ENCODE measurements at places on chromosomes 2 and 18.

DNA sequence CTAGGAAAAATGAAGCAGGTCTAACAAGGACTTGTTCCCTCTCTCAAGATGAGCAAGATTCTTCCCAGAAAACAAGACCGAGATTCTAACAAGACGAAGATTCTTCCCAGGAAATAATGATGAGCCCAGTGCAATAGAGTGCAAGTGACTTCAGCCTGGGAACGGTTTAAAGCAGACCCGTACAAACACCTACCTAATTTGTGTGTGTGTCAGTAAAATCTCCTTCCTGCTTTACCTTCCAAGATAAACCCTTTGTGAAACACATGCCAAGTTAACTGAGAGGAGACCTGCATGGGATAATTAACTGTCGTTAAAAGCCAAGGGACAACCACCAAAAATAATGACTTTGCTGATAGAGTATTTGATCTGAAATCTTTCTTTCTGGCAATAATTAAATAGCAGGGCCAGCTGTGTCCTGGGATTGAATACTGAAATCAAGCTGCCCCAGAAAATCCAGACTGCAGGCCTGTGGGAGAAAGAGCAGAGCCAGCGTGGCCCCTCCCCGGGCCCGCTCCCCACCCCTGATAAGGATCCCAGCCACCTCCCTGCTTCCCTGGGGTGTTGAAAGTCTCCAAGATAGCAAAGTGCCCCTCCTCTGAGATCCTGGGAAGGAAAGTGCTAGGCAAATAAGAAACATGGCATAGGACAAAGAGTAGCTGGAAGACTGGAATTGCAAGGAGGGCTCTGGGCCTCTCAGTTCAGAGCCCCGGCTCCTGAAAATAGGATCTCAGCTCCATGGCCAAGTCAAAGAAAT, 145.5 kb downstream of the CYP26B1 start:
- DNase-seq = no peak

DNA sequence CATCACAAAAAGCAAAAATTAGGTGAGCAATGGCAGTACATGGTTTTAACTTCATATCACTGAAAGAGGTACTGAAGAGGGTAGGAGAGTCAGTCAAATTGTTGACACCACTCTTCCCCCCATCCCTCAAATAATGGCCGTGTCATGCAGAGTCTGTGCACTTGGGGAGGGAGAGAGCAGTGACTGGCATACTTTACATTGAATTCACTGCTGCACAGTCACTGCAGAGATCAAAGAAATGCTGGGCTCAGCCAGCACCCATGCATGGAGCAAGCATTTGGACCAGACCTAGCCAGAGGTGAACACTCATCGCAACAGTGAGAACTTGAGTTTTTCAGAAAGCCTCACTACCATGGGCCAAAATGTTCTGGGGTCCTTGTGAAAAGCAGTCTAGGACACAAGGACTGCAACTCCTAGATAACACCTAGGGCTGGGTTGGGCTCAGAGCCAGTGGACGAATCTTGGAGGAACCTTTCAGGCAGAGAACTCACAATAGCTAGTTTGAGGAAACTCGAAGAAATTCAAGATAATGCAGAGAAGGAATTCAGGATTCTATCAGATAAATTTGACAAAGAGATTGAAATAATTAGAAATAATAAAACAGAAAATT, 112.9 kb downstream of the NR4A2 start:
- no peak for DNase-seq

DNA sequence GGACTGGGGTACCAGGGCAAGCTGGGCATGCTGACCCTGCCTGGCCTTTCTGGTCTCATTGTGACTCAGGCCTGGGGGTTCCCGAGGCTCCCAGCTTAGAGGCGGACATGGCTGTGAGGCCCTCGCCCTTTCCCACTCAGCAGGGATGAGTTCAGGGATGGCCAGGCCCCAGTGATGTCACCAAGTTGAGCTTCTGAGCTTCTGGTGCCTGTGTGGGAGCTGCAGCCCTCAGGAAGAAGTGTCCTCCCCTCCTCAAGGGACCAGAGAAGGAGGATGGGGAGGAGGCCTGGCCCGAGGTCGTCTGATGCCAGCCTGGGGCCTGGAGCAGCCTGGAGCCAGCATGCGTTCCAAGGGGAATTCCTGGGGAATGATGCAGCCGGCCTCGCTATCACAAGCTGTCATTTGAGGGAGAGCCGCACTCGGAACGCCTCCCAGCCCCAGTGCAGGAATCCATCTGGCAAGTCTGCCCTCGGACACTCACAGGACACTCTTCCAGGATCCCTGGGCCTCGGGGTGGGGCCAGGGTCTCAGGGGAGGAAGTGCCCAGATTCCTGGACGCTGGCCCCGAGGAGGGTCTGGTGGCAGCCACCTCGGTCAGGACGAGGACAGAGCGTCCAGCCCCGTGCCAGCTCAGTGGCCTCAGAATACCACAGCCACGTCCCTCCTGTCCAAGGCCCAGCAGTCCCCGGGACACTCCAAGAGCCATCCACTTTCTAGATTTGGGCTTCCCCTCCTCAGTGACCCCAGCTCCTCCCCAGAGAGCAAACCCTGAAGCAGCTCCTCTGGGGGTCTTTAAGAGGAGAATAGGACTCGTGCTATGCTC, 61.2 kb upstream of the GPC1 start:
- DNase-seq = no peak

DNA sequence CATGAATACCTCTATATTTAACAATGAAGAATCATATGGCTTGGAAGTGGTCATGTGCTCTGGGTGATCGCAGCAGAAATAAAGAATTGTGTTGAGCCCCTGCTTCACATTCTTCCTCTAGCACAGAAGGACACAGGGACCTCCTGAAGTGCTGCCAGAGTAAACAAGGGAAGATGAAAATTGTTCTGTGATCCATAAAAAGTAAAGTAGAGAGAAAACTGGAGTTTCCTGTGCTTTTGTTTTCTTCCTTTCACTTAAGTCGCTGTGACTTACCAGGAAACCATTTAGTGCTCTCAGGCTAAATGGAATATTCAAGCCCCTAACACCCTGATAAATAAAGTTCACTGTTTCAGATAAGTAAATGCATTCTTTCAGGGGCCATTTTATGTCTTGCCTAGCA, 1173.6 kb upstream of the CHAC2 start:
- DNase-seq = no peak

- DNase-seq = peak; percentile 1
These were observed 8.8 kb downstream of the PDCD1 start for GRCh38 chr2:241849616-241850543.

GRCh38 chr2:47905386-47906156, 727 bp downstream of the FBXO11 start:
- DNase-seq = peak; percentile 67

GRCh38 chr2:79375817-79376216, 137.0 kb upstream of the CTNNA2 start:
- DNase-seq = no peak

- no peak for DNase-seq
These were observed 8.5 kb upstream of the ETAA1 start for GRCh38 chr2:67388680-67389079.

DNA sequence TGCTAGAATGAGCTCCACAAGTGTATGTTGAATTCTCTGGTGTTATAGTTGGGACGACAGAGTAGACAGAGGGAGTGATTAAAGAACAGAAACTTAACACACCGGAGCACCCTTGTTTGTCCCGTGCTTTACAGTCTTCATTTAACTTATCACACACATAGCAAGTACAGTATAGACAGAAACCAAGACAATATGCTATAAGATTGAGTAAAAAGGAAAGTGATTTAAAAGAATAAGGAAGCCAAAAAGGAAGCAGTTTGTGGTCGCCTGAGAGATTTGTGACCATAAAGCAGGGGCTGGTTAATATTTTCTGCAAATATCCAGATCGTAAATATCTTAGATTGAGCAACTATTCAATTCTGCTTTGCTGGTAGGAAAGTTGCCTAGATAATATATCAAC, 1128.4 kb downstream of the TSN start:
- DNase-seq = no peak

GRCh38 chr18:37430357-37431076, 135.1 kb downstream of the CELF4 start:
- DNase-seq = no peak

- no peak for DNase-seq
These were observed 202.8 kb upstream of the COPS8 start for GRCh38 chr2:236882930-236883329.

DNA sequence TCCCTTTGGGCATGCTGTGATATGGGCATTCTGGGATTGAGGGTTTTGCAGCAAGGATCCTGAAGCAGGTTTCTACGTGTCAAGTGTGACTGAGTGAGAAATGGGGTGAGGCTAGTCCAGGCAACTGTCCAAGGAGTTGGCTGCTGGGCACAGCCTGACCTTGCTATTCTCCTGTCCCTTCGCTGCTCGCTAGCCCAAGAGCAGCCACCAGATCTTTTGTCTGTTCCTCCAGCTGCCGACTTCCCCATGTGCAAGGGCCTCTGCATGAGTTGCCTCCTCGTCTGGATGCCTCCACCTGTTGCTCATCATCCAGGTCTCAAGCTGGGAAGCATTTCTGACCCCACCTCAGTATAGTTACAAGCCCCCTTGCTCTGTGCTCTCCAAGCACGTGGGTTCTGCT, 71.1 kb downstream of the DYSF start:
- DNase-seq = no peak

- no peak for DNase-seq
These were observed 63.5 kb downstream of the MEIS1 start for GRCh38 chr2:66498289-66498975.

- DNase-seq = no peak
These were observed 77.4 kb upstream of the OSR1 start for GRCh38 chr2:19435815-19436214.

GRCh38 chr2:9712263-9712662, 81.5 kb upstream of the YWHAQ start:
- DNase-seq = peak; percentile 53

GRCh38 chr2:104889291-104889959, 35.5 kb downstream of the POU3F3 start:
- DNase-seq = no peak

GRCh38 chr2:118003396-118003824, 10.5 kb downstream of the CCDC93 start:
- peak; percentile 16 for DNase-seq

GRCh38 chr2:207458582-207458981, 71.2 kb upstream of the CREB1 start:
- no peak for DNase-seq

DNA sequence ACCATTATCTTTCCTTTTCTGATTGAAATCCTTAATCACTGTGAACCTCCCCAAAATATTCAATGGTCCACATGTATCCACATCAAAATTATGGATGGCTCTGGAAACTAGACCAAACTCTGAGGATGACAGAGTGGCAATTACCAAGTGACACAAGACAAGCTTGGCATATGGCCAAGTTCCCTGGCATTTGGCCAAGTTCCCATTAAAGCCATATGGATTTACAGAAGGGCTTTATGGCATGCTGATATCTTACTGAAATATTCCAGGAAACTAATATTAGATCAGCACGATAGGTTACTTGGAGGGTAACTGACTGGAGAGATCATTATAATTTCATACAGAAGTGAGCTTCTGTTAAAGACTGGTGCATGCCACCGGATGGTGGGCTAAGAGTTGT, 21.9 kb upstream of the CERS6 start:
- no peak for DNase-seq

- DNase-seq = no peak
These were observed 175.1 kb downstream of the ZFP36L2 start for GRCh38 chr2:43051338-43051737.

GRCh38 chr18:58596265-58596681, 32.6 kb downstream of the ALPK2 start:
- no peak for DNase-seq

DNA sequence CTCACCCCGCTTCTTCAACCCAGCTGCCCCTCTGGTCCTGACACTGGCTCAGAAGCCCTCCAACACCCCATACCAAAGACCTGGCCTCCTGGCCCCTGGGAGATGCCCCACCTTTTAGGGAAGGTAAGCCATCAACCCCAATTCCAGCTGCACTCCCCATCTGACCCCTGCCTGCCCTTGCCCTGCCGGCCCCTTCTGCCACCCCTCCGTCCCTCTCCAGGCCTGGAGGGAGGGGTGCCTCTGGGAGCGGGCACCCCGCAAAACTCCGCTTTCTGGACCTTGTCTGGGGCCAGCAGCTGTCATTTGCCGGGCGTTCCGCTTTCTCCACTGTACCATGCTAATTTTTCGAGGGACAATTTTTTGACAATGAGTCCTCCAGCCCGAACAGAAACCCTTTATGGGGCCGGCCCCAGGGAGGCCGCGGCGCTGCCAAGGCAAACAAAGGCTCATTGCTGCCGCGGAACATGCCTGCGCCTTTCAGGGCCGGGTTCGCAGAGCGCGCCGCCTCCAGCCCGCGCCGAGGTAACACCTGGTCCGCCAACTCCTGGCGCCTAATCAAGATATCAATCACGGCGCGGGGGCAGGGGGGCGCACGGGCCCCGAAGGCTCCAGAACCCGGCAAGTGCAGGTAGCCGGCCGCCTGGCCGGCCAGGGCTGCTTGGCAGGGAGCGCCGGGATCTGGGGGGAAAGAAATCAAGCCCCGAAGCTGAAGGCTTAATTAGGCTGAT, 96.0 kb downstream of the INHBB start:
- DNase-seq = no peak

- DNase-seq = no peak
These were observed 66.4 kb upstream of the POU3F3 start for GRCh38 chr2:104787298-104788065.

DNA sequence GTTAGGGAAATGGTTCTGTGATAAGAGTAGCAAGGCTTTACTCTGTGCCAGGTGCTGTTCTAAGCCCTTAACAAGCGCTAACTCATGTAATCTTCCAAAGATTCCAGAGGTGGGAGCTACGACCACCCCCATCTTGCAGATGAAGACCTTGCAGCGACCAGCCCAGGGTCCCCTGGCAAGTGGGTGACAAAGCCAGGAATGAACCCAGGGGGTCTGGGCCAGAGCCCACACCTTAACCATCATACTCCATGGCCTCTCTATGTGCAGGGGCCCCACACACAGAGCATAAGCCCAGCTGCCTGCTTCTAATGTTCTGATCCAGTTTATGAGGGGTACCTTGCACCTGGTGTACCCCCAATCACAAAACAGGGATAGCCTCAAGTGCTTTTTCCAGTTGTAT, 105.3 kb downstream of the ZBTB7C start:
- DNase-seq = no peak

GRCh38 chr18:48736321-48737260, 197.8 kb downstream of the CTIF start:
- no peak for DNase-seq

All from activated naive CD4-positive, alpha-beta T cell treated with Interleukin-2 at 50 U/mL for 16 hours (primary cell).